ENCODE measurements at places on chromosomes 13 and 19.

DNA sequence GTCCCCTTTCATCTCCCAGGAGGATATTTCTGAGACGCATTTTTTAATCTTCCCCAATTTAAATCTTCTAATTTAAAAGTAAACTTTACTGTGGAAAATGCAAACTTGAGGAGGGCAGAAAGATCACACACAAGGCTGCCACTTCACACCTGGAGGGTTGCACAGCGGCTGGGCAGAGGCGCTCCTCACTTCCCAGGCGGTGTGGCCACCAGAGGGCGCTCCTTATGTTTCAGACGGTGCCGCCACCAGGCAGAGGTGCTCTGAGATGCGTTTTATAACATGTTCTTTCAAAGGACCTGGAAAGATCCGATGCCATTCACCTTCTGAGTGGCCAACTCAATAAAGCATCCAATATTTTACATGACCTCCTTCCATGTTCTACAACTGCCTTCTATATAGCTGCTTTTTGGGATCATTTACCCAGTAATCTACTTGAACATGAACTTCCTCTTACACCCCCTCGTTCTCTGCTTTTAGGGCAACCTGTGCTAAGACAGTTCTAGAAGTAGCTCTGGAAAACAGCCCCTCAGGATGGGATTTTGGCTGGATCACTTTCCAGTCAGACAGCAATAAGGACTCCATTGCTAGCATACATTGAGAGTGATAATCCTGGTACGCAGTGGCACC is 14.8 kb upstream of the MTUS2 start:
- no peak for DNase-seq

DNA sequence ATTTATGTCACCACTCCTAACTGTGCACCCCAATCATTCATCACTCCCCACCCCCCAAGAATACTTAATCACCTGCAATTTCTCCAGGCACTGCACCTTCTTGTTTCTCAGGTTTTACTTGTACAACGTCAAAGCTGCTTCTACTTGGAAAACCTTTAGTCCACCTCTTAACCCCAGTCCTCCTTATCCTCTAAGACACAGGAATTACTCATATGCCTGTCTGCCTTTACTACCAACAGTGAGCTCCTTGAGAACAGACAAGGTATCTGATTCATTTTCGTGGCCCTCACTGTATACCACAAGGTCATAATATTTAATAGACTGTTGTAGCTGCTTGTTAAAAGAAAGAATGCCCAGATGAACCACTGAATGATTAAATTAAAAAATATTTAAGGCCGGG is 21.0 kb upstream of the NDFIP2 start:
- no peak for DNase-seq

GRCh38 chr13:110638257-110638656 is 22.9 kb downstream of the NAXD start:
- DNase-seq, result no peak

DNA sequence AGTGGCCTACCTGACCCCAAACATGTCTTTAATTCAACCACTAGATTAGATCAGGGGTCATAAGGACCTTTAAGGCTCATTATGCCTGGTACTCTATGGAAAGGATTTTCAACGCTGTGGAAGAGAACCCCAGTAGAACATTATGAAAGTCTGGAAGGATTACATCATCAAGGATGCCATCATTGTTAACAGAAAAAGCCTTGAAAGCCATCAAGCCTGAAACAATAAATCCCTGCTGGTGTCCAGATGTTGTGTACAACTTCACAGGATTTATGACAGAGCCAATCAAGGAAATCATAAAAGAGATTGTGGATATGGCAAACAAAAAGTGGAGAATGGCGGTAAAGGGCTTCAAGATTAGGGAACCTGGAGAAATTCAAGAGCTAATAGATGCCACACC is 59.7 kb downstream of the NAA16 start:
- DNase-seq, result no peak

GRCh38 chr13:28333204-28333881 is 161.6 kb downstream of the FLT1 start:
- no peak for DNase-seq

GRCh38 chr19:37467608-37468090 is 405 bp upstream of the ZNF569 start:
- DNase-seq, result no peak

DNA sequence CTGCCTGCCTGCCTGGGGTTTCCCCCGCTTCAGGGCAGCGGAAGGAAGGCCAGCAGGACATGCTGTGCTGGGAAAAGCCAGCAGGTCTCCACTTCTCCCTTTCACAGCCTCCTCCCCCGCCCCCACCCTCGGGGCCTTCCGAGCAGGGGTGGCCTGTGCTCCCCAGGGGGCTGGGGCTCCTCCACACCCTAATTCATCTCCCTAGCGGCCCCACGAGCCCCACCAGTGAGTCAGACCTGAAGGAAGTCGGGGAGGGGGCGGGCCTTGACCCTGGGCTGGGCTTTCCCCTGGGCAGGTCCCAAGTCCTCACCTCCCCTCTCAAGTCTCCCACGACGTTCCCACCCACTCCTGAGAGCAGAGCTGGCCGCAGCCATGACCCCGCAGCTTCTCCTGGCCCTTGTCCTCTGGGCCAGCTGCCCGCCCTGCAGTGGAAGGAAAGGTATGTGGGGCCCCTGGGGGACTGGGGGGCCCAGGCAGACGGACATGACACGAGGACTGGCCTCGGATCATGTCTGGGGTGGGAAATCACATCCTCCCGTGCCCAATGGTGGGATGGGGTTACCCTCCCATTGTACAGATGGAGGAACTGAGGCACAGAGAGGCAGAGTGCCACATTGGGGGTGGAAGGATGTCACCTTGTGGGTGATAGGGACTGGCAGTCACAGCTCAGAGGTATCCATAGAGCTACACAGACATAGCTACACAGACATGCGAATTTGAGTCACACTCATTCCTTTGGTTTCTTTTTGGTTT is at the start of gene EBI3:
TSS of gene EBI3 (plus strand) at position 345 of the 753 bp plus-strand sequence. CDS start at position 373, 28 bp downstream.
- DNase-seq, result no peak

GRCh38 chr19:39064405-39064804 is 19.8 kb upstream of the ACP7 start:
- DNase-seq, result no peak

- DNase-seq, result no peak
Observed at GRCh38 chr13:43145534-43146196, 122.3 kb downstream of the DNAJC15 start.

All from NCI-H187 (cell line).